ENCODE measurements at places on chromosomes 11 and 22.

- no peak for DNase-seq
Observed at GRCh38 chr11:65575568-65576231, at the start of gene EHBP1L1. Gene EHBP1L1 (plus strand): TSS chr11:65576053. CDS start chr11:65576303, 250 bp downstream.

DNA sequence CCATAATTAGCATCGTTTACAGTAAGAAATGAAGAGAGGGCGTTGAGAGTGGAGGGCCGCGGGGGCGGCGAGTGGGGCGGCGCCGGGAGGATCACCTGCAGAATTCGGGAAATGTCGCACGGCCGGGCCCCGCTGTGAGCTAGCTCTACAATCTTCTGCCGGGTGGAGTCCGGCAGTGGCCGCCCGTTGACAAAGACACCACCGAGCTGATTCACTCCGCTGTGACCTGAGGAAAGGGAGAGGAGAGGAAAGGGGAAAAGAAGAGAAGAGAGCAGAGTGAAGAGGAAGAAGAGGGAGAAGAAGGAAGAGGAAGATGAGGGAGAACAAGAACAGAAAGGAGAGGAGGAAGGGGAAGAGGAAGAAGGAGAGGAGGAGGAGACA is 8.5 kb downstream of the PAX6 start:
- DNase-seq: no peak

GRCh38 chr22:47095395-47096122 is 333.1 kb downstream of the TBC1D22A start:
- DNase-seq: no peak

- no peak for DNase-seq
Observed at GRCh38 chr22:26748845-26749244, 91.5 kb downstream of the MIAT start.

- no peak for DNase-seq
Observed at GRCh38 chr11:106466521-106467080, 389.1 kb downstream of the AASDHPPT start.

DNA sequence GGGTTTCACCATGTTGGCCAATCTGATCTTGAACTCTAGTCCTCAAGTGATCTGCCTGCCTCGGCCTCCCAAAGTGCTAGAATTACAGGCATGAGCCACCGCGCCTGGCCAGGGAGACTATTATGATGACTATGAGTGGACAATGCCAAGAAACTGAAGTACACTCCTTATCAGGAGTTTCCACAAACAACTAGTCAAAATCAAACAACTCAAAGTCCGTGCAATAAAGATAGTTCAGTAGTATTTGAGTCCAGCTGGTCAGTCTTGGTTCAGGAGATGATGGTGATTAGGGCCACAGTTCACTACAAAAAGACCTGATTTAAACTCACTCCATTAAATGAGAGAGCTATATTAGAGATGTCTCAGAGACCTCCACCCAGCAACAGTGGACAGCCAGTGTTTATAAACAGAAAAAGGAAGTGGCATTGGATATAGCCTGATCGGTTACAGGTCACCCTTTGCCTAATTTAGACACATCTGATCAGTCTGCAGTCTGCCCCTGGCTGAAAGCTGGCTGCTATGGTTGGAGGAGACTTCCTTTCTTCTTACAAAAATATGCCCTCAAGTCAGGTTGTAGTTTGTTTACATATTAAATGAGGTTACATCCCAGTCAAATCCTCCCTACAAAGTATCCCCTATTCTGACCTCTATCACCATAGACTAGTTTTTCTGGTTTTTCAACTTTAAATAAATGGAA is 17.0 kb downstream of the CD3E start:
- no peak for DNase-seq

GRCh38 chr22:40029189-40029890 is 34.6 kb downstream of the FAM83F start:
- no peak for DNase-seq

DNA sequence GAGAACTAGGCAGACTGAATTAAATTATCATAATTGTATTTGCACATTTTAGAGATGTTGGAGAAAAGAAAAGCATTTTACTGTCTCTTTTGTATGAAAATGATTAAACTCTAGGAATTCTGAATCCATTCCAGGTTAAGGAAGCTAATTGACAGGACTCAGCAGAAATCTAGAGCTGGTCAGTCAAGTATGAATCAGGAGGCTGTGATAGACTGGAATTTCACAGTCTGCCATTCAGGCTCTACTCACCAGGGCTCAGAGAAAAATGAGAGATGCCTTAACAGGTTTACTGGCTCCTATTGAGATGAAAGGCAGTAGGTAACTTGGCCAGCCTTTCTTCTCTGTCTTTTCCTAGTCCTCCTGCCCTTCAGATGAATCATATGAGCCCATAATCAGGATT is 693.9 kb upstream of the CHORDC1 start:
- DNase-seq: no peak

- no peak for DNase-seq
Observed at GRCh38 chr11:68677432-68677831, 6.9 kb upstream of the GAL start.

GRCh38 chr22:28373831-28374230 is 305.8 kb downstream of the TTC28 start:
- DNase-seq: no peak

- no peak for DNase-seq
Observed at GRCh38 chr22:23193882-23194281, 13.6 kb downstream of the BCR start.

GRCh38 chr11:204587-205109 is 2.6 kb downstream of the BET1L start:
- DNase-seq: no peak

- DNase-seq: peak; percentile 95
Observed at GRCh38 chr11:85664615-85665481, at the start of gene CREBZF. Gene CREBZF (minus strand): TSS chr11:85665129. CDS start chr11:85664875, 254 bp downstream.

GRCh38 chr11:1807264-1807995 is 27.4 kb upstream of the SYT8 start:
- DNase-seq: no peak

GRCh38 chr22:49929994-49930575 is 11.7 kb downstream of the CRELD2 start:
- peak; percentile 51 for DNase-seq

GRCh38 chr11:6538456-6538855 is 41.4 kb downstream of the DNHD1 start:
- no peak for DNase-seq

DNA sequence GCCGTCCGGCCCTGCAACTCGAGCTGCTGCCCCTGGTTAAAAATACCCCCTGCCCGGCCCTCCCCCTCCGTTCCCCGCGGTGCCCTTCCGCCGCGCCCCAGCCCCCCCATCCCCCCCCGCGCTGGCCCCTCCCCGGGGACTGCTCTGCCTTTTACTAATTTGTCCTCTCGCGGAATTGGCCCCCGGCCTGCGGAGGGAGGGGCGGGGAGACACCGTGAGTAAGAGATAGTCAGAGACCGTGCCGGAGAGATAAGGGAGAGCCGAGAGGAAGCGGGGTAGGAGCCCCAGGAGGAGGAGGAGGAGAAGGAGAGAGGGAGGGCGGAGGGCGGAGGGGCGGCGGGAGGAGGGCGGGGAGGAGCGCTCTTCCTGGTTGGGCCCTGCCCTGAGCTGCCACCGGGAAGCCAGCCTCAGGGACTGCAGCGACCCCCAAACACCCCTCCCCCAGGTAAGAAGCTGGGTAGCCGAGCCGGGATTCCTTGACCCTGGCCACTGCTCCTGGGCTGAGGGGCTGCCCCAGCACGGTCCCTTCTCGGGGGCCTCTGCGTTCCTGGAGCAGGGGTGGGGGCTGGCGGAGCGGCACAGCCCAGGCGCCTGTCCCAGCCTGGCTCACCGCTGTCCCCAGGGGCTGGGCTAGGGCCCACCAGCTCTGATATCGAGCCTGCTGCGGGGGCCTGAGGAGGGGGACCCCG is at the start of gene CAPN1:
Gene CAPN1, plus strand, starts transcription at position 360 of the 689 bp plus-strand sequence. CDS start 774 bp downstream, outside the sequence.
- peak; percentile 30 for DNase-seq

DNA sequence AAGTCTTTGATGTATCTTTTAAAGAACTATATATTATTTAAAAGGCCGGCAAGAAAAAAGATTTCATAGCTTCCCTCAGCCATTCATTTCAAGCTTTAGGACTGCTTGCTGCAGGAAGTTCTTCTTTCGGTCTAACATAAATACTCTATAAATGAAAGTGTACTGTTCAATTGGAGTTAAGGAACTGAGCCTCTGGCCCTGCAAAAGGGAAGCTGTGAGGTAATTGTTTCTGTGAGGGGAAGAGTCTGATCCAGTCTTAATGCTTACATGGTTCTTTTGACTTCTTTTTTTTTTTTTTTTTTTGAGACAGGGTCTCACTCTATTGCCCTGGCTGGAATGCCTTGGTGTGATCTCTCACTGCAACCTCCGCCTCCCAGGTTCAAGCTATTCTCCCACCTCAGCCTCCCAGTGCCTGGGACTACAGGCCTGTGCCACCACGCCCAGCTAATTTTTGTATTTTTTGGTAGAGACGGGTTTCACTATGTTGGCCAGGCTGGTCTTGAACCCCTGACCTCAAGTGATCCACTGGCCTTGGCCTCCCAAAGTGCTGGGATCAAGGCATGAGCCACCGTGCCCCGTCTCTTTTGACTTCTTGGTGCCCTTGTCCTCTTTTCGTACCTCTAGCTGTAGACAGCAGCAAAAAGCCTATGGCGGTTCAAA is 4.7 kb upstream of the TRIM29 start:
- no peak for DNase-seq

GRCh38 chr11:96960476-96960875 is 570.7 kb downstream of the JRKL start:
- DNase-seq: no peak

DNA sequence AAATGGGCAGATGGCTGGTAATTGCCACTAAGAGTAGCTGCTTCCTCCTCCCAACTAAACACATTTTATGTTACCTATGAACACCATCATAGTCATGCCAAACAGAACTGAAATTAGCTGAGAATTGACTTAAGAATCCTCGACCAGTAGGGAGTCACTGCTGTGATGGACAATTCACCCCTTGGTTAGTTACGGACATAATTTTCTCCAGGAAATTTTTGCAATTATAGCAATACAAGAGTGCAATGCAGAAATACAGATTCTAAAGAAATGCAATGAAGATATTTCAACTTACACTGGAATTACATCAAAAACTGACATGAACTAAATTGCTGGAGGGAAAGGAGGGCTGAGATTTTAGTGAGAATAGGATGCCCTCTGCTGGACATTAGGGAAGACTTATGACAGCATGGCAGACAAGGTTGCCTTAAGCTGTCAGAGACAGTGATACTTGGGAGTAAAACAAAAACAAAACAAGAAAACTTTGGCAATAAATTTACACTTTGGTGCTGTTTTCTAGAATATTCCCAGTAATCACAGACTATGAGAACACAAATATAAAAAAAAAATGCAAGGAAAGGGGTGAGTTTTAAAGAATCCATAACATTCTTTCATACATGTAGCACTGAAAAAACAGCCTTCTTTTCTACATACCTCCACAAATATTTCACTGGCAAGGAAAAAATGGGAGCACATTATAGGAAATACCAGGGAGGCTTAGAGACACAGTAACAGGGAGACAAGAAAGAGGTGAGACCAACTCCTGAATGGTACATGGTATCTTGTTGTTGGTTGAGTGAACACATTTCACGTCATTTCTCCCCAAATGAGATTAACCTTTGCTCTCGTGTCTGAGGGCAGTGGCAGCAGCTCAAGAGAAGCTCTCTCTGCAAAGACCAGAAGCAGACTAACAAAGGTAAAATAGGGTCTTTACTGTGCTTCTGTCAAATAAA is 11.2 kb upstream of the PPP2R1B start:
- DNase-seq: peak; percentile 51

GRCh38 chr11:125211191-125211947 is 46.8 kb downstream of the PKNOX2 start:
- DNase-seq: no peak

DNA sequence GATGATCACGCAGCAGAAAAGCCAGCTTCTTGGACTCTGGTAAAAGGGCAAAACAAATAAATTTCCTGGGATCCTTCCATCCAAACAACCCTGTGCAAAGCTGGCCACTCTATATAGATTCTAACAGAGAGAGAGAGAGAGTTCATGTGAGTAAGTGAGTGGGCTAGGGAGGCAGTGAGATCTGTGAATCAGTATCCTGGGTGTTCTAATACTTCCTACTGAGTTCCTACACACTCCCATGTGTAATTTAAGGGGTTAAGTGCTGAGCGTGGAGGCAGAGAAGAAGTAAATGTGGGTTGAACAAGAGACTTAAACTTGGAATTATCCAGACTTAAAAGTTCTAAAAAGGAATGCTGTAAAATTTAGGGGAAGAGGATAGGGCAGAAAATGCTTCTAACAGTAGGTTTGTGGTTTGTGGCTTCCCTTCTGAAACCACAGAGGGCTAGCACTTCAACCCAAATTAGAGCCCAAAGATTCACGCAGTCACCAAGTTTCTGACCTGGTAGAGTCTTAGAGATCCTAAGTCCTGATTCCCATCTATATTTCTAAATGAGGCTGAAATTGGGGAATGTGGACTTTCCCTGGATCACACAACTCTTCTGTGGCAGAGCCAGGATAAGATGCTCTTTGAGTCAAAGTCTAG is 413.9 kb downstream of the TENM4 start:
- no peak for DNase-seq

DNA sequence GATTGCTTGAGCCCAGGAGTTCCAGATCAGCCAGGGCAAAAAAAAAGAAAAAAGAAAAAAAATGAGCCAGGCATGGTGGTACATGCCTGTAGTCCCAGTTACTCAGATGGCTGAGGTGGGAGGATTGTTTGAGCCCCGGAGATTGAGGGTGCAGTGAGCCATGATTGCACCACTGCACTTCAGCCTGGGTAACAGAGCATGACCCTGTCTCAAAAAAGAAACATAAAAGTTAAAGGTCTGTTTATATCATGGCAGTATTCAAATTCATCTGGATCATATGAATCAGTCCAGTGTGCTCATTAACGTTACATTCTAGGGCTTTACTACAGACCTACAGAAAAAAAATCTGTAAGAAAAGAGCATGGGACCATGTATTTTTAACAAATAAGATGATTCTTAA is 13.9 kb downstream of the HSD17B12 start:
- no peak for DNase-seq

- DNase-seq: no peak
Observed at GRCh38 chr11:121067962-121068647, 32.9 kb upstream of the TECTA start.

DNA sequence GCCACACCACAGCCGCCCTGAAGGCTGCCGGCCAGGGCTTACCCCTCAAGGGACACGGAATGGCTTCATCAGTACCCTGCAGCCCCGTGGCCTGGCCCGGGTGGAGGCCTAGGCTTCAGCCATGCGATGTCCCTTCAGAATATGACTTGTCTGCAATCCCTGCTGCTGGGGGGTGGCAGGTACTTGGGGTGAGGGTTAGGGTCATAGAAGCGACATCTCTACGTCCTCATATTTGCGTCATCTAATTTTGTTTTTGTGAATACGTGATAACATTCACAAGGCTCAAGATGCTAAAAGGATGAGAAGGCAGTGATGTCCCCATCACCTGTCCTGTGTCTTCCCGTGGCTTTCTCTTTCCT is 6.4 kb downstream of the CCND1 start:
- no peak for DNase-seq

DNA sequence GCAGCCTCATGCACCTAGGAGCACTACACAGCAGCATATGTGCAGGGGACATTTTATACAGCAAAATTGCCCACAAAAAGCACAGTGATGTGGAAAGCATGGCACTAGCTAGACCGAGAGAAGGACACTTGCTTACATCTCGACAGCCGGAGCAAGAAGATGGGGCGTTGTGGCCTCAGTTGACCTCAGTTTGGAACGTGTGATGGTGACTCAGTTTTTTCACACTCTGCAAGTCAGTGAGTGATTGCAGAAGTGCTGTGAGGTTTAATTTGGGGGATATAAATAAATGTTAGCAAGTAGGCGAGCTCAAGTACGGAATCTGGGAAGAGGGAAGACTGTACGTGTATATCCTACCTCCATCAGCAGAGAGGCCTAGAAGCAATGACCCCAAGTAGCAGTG is 23.3 kb downstream of the LRP5 start:
- no peak for DNase-seq

- DNase-seq: no peak
Observed at GRCh38 chr22:35630387-35630793, 13.3 kb upstream of the MB start.

Measured in memory B cell (primary cell).